ENCODE measurements at places on chromosomes 3 and 15.

- no peak for DNase-seq
Observed at GRCh38 chr3:14466179-14466903, 63.9 kb downstream of the SLC6A6 start.

DNA sequence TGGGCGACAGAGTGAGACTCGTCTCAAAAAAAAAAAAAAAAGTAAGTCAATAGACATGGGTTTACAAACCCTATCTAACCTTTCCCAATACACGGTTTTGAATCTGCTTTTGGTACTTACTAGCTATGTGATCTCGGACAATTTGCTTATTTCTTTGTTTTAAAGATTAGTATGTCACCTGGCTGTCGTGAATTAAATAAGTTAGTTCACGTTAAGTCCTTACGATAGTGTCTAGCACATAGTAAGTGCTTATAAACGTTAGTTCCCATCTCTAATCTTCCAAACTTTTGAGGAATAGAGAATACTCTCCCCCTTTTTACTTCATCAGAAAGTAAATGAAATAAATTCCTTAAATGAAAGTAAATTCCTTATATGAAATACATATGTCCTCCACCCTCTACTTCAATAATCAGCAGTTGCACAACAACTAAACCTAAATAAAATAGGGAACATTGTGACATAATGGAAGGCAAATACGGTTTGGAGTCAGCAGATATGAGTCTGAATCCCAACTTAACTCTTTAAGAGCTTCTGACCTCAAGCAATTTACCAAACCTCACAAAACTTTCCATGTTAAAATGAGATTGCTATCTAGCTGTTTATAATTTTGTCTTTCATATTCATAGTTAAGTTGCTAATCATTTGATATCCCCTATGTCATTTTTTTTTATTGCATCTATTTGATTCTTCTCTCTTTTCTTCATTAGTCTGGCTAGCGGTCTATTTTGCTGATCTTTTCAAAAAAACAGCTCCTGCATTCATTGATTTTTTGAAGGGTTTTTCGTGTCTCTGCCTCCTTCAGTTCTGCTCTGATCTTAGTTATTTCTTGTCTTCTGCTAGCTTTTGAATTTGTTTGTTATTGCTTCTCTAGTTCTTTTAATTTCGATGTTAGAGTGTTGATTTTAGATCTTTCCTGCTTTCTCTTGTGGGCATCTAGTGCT is 134.6 kb downstream of the PEAK1 start:
- DNase-seq = no peak

DNA sequence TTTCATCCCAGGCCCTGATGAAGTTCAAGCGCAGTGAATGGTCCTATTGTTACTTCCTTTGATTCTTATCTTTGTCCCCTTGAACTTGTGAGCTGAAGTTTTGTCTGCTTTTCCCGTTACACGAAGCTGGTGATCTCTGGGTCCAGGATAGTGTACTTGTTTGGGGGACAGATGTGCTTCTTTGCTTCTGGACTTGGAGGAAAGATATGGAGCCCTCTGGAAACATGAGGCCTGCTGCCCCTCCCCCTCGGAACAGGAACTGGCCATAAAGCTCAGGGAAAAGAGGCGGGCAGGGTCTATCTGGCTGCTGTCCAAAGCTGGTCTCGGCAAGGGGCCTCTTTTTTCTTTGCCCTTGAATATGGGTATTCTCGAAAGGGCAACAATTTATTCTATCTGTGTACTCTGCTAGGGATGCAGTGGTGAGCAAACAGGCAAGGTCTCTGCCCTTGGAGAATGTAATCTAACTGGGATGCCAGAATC is 47.6 kb downstream of the IDH2 start:
- no peak for DNase-seq

DNA sequence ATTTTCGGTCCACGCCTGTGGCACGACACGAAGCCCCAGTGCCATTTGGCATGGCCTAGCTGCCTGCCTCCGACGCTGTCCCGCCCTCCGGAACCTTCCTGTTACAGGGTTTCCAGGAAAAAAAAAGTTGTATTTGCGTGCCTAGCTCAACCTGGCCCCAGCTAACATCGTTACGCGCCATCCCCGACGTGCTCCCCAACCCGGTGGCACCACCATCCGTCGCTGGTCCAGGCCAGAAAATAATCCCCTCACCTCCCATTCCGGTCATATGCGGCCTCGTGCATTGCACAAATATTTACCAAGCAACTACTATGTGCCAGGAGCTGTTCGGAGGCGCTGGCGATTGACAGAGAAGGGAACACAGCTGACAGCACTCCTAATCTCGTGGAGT is 1.4 kb upstream of the CYP1A1 start:
- DNase-seq = no peak

- DNase-seq = no peak
Observed at GRCh38 chr3:132444383-132444782, 27.1 kb downstream of the DNAJC13 start.

- no peak for DNase-seq
Observed at GRCh38 chr3:37824954-37825328, 36.7 kb upstream of the CTDSPL start.

DNA sequence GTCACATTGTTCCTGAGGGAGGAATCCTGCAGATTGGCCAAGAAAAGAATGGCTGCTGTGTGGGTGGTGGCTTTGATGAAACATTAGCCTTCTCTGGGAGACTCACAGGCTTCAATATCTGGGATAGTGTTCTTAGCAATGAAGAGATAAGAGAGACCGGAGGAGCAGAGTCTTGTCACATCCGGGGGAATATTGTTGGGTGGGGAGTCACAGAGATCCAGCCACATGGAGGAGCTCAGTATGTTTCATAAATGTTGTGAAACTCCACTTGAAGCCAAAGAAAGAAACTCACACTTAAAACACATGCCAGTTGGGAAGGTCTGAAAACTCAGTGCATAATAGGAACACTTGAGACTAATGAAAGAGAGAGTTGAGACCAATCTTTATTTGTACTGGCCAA is 6.1 kb downstream of the PTX3 start:
- no peak for DNase-seq

Data from GM06990 (cell line).